Breast epithelium (tissue), 4 donors: ENCODE measurements at places on chromosomes 2 and 18.

- no peak overlapping the region for H3K27ac ChIP-seq
- DNase-seq = no peak
- H3K4me1 ChIP-seq = no peaks in the 10 kb centered on the region
Measured at GRCh38 chr18:49013961-49014604, 63.3 kb upstream of the SMAD7 start.

GRCh38 chr2:73969356-73969755 lies 15.4 kb upstream of the TET3 start:
- no peak overlapping the region for H3K4me3 ChIP-seq
- DNase-seq = no peak
- H3K36me3 ChIP-seq = no peaks in the 10 kb centered on the region
- H3K27ac ChIP-seq = no peak overlapping the region

DNA sequence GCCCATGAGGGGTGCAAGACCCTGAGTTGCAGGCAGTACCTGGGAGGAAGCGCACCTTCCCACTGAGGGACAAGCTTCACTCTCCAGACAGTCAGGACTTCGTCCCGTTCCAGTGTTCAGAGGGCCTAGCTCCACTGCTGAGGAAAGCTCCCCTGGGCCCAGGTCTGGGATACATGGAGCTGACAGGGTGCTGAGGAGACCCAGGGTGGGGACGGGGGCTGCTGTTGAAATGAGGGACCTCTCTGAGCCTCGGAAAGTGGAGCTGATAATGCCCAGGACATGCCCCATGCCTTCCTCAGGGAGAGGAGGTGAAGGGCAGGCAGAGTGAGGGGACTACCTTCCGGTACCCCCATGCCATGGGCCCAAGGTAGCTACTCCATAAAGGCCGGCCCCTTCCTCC lies 169.2 kb upstream of the MYCN start:
- H3K4me1 ChIP-seq = no peaks in the 10 kb centered on the region
- H3K27ac ChIP-seq = no peak overlapping the region
- DNase-seq = no peak
- H3K4me3 ChIP-seq = no peak overlapping the region

GRCh38 chr2:101401326-101401665 lies 14.0 kb upstream of the CREG2 start:
- H3K27ac ChIP-seq = no peak overlapping the region
- DNase-seq = no peak
- H3K27me3 ChIP-seq = no peaks in the 10 kb centered on the region
- no peaks in the 10 kb centered on the region for H3K36me3 ChIP-seq
- H3K4me3 ChIP-seq = no peak overlapping the region
- H3K4me1 ChIP-seq = no peaks in the 10 kb centered on the region

- no peaks in the 10 kb centered on the region for H3K4me1 ChIP-seq
- H3K27me3 ChIP-seq = no peaks in the 10 kb centered on the region
- DNase-seq = peak; percentile 71
- H3K4me3 ChIP-seq = peak overlapping the region; percentile 77
- peak overlapping the region; percentile 89 for H3K27ac ChIP-seq
Measured at GRCh38 chr2:37324536-37324785, 172 bp downstream of the PRKD3 start.

- no peak overlapping the region for H3K27ac ChIP-seq
- no peaks in the 10 kb centered on the region for H3K4me1 ChIP-seq
- no peaks in the 10 kb centered on the region for H3K27me3 ChIP-seq
- H3K36me3 ChIP-seq = no peaks in the 10 kb centered on the region
- DNase-seq = no peak
Measured at GRCh38 chr2:31196622-31197021, 20.7 kb downstream of the CAPN14 start.

DNA sequence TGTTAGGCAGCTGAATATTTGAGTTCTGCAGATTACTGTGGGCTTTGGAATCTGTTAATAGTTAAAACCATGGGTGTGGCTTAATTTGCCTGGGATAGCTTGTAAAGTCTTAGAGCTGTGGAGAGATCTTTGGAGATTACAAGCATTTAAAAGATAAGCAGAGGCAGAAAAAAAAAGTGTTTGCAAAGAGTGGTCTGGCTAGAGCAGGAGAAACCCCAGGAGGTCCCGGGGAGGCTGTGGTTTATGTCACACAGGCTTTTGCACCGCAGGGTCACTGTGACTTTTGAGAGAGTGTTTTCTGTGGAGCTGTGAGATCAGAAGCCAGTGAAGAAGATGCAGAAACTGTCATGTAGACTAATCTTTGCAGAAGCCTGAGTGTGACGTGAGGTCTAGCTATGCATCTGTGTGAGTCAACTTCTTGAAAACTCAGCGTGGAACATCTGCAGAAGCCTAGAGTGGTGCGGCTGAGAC lies 49.0 kb downstream of the SETBP1 start:
- peak overlapping the region; percentile 30 for H3K27ac ChIP-seq
- H3K36me3 ChIP-seq = no peaks in the 10 kb centered on the region
- peaks cover 5% of the 10 kb centered on the region for H3K4me1 ChIP-seq
- H3K4me3 ChIP-seq = no peak overlapping the region
- no peak for DNase-seq
- H3K27me3 ChIP-seq = no peaks in the 10 kb centered on the region

GRCh38 chr2:158544998-158545397 lies 88.2 kb downstream of the PKP4 start:
- DNase-seq = no peak
- H3K36me3 ChIP-seq = no peaks in the 10 kb centered on the region
- H3K4me1 ChIP-seq = no peaks in the 10 kb centered on the region
- no peaks in the 10 kb centered on the region for H3K27me3 ChIP-seq

DNA sequence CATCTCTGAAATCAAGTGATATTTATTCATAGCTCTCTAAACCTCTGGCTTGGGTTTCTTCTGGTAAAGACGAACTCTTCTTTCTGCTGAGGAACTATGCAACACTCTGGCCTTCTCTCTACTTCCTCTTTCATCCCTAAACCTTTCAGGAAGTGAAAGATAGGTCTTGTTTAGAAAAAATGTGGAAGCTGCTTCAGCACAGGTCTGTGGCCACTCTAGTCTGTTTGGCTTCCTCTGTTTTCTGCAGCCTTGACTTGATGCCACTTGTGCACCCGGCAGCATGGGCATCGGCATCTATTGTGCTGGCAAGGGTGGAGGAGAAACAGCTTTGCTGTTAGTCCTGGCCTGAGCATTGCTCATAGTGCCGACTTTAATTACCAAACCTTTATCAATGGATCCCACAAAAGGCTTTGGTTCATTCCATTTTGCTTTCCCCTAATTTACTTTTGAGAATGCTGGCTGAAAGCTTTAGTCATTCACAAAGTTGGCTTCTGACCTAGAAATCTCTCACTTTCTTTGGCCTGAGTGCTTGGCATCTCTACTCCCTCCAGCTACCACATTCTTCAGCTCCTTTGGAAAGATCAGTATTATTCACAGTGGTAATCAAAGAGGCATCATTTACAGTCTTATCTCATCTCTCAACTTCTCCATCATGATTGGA lies 32.0 kb upstream of the GPR39 start:
- no peak for DNase-seq
- H3K4me3 ChIP-seq = no peak overlapping the region
- H3K4me1 ChIP-seq = no peaks in the 10 kb centered on the region
- H3K27me3 ChIP-seq = no peaks in the 10 kb centered on the region
- no peak overlapping the region for H3K27ac ChIP-seq

GRCh38 chr18:39519741-39520140 lies 1954.1 kb upstream of the CELF4 start:
- no peaks in the 10 kb centered on the region for H3K36me3 ChIP-seq
- H3K27ac ChIP-seq = no peak overlapping the region
- no peaks in the 10 kb centered on the region for H3K27me3 ChIP-seq

GRCh38 chr2:111898703-111899514 lies 502 bp downstream of the MERTK start:
- no peaks in the 10 kb centered on the region for H3K4me1 ChIP-seq
- no peaks in the 10 kb centered on the region for H3K36me3 ChIP-seq
- no peak for DNase-seq
- H3K4me3 ChIP-seq = peak overlapping the region; percentile 93

- no peak overlapping the region for H3K4me3 ChIP-seq
- no peaks in the 10 kb centered on the region for H3K27me3 ChIP-seq
- no peak overlapping the region for H3K27ac ChIP-seq
Measured at GRCh38 chr2:101402630-101403029, 15.3 kb upstream of the CREG2 start.

DNA sequence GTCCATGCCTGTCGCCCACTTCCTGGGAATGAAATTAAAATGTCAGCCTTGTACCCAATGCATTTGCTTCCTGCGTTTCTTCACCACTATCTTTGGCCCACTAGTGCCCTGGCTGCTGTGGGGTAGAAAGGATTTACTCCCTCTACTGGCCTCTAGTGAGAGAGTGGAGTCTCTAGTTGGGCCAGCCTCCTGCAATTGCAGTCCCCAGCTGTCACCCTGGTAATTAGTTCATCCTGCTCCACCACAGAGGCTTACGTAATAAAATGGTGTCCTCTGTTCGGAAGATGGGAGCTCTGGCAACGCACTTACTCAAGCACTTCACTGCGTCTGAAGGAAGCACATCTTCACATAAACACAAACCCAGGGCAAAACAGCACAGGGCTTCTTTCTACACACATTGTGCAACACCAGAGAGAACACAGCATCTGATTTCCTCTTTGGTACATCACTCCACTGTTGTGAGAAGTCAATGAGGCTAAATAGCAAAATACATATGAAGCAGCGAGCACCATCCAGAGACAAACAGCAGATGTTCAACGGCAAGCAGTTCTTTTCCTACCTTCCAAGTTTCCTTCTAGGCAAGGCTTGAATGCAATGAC lies 274.6 kb downstream of the LRATD1 start:
- no peaks in the 10 kb centered on the region for H3K4me1 ChIP-seq
- no peak overlapping the region for H3K27ac ChIP-seq
- H3K36me3 ChIP-seq = no peaks in the 10 kb centered on the region
- no peak for DNase-seq
- no peak overlapping the region for H3K4me3 ChIP-seq

GRCh38 chr18:51164342-51164741 lies 33.1 kb downstream of the MEX3C start:
- no peaks in the 10 kb centered on the region for H3K36me3 ChIP-seq
- H3K4me3 ChIP-seq = no peak overlapping the region
- no peaks in the 10 kb centered on the region for H3K4me1 ChIP-seq
- no peaks in the 10 kb centered on the region for H3K27me3 ChIP-seq
- DNase-seq = peak; percentile 18

- H3K36me3 ChIP-seq = no peaks in the 10 kb centered on the region
- H3K27me3 ChIP-seq = no peaks in the 10 kb centered on the region
- H3K27ac ChIP-seq = no peak overlapping the region
Measured at GRCh38 chr2:65937379-65938160, 497.4 kb upstream of the MEIS1 start.

GRCh38 chr2:96633641-96634040 lies 4.5 kb downstream of the KANSL3 start:
- no peak overlapping the region for H3K4me3 ChIP-seq
- DNase-seq = no peak
- H3K27ac ChIP-seq = no peak overlapping the region

DNA sequence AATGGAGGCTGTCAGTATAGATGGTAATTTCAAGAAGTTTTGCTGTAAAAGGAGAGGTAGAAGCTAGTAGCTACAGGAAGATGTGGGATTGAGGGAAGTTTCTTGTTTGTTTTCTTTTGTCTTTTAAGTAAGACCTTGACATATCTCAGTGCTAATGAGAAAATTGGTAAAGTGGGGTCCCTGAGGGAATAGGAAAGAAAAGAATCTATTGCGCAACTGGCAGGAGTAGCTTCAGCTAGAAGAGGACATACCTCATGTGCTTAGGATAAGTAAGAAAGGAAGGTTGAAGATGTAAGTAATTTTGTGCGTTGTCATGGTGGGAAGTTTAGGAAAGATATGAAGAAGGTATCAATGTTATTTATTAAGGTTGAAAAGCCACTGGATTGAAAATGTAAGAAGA lies 8.4 kb upstream of the IKZF2 start:
- no peak for DNase-seq
- no peak overlapping the region for H3K4me3 ChIP-seq
- H3K27ac ChIP-seq = no peak overlapping the region
- H3K36me3 ChIP-seq = no peaks in the 10 kb centered on the region

DNA sequence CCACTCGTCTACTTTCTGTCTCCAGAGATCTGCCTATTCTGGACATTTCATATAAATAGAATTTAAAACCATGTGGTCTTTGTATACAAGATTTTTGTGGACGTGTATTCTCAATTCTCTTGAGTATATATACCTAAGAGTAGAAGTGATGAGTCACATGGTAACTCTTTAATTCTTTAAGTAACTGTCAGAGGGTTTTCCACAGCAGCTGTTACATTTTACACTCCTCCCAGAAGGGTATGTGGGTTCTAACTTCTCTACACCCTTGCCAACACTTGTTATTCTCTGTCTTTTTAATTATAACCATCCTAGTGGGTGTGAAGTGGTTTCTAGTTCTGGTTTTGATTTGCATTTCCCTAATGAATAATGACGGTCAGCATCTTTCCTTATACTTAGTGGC lies 70.9 kb downstream of the MAP3K20 start:
- H3K27me3 ChIP-seq = no peaks in the 10 kb centered on the region
- H3K36me3 ChIP-seq = no peaks in the 10 kb centered on the region
- no peak overlapping the region for H3K4me3 ChIP-seq
- H3K4me1 ChIP-seq = no peaks in the 10 kb centered on the region
- DNase-seq = no peak

DNA sequence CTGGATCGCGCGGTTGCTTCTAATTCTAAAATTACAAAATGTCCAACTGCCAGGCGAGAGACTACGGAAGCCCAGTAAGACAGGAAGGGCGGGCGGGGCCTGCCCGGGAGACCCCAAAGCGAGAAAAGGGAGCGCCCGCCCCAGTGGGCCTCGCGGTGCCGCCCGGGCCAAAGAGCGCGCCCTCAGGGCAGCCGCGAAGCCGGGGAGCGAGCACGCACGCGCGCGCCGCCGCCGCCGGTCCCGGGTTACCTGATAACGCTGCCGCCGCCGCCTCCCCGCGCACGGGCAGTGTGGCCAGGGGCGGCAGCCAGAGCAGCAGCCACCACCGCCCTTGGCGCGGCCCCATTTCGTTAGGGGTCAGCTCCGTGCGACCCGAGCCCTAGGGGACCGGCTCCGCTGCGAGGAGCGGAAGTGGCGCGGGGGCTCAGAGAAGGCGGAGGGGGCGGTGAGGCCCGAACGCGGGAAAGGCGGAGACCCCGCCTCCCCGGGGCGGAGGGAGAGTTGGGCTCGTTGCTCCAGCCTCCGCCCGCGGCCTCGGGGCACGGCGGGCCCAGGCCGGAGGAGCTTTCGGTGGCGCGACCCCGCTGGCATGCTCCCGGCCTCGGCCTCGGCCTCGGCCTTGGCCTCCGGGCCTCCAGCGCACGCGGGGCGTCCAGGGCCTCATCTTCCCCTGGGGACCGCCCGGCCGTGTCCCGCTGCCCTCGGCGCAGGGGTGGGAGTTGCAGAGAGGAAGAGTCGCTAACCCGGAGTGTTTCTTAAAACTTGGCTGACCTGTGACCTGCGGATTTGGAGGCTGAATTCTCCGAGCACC lies at the start of gene NEMP2:
Gene NEMP2, minus strand, starts transcription at position 413 of the 811 bp plus-strand sequence. Its CDS starts 67 bp downstream, at position 346.
- H3K4me3 ChIP-seq = peak within 1 kb of the TSS; percentile 81
- H3K36me3 ChIP-seq = no peaks in the 10 kb centered on the region
- peak within 1 kb of the TSS; percentile 93 for H3K27ac ChIP-seq
- no peaks in the 10 kb centered on the region for H3K4me1 ChIP-seq

DNA sequence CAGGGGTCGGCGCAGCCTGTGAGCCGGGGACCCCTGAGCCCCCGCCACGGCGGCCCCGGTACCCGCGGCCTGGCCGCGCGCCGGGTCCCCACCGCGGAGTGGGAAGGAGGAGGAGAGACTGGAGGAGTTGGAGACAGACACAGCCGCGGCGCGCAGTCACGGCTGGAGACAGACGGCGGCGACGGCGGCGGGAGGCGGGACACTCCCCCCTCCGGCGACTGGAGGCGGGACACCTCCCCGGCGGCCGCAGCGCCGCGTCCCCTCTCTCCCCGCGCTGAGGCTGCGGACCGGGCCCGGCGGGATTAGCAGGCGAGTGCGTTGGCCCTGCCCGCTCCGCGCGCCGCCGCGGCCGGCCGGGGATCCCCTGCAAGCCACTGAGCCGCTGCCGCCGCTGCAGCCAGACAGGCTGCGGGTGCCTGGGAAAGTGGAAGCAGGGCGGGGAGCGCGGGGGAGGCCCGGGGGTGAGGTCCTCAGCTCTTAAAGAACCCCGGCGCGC lies 1.0 kb upstream of the LDLRAD4 start:
- H3K4me3 ChIP-seq = peak overlapping the region; percentile 87
- no peaks in the 10 kb centered on the region for H3K27me3 ChIP-seq
- H3K36me3 ChIP-seq = no peaks in the 10 kb centered on the region
